ENCODE measurements at places on chromosomes 16 and 17.

- peak; percentile 86 for DNase-seq
Observed at GRCh38 chr17:77884019-77884418, 74.5 kb upstream of the TNRC6C start.

GRCh38 chr17:35313875-35314409, 59.5 kb downstream of the SLFN11 start:
- no peak for DNase-seq

DNA sequence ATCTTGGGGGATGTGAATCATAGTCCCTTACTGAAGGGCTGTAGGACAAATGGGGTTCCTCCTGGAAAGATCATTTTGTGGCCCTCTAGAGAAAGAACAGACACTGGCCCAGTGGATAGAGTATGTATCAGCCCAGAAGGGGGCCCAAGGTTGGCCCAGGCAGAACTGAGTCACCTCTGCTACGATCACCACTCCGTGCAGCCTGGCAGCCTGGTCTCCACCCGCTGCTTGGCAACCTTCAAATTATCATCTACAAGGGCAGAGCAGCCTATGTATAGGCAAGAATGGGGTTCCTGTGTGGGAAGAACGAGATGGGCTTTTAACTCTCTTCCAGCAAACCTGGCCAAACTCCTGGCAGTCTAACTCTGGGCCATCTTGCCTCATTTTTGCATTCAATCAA, 61.9 kb downstream of the GSG1L start:
- no peak for DNase-seq

GRCh38 chr16:2822158-2822495, 5.1 kb downstream of the PRSS21 start:
- DNase-seq, result no peak

- DNase-seq, result no peak
Observed at GRCh38 chr17:48456589-48456988, 26.6 kb upstream of the SKAP1 start.

- DNase-seq, result no peak
Observed at GRCh38 chr17:39606434-39607056, 1.2 kb downstream of the NEUROD2 start.

GRCh38 chr17:81154961-81155360, 10.3 kb upstream of the PVALEF start:
- DNase-seq, result no peak

DNA sequence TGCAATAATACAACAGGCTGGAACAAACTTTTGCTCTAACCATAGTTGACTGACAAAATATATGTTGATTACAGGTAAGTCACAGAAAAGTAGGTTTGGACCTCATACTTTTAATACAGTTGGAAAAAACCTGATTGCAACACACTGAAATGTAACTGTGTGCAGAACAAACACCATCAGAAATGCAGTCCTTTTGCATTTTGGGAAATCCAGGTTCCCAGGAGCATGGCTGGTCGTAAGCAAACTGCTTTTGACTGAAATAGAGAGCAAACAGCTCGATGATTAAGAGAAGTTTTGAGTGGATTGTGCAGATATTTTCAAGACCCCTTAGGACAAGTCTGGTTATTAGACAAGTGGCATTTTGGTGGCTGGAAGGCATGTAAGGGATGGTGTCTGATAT, 8.0 kb downstream of the IGF2BP1 start:
- no peak for DNase-seq

DNA sequence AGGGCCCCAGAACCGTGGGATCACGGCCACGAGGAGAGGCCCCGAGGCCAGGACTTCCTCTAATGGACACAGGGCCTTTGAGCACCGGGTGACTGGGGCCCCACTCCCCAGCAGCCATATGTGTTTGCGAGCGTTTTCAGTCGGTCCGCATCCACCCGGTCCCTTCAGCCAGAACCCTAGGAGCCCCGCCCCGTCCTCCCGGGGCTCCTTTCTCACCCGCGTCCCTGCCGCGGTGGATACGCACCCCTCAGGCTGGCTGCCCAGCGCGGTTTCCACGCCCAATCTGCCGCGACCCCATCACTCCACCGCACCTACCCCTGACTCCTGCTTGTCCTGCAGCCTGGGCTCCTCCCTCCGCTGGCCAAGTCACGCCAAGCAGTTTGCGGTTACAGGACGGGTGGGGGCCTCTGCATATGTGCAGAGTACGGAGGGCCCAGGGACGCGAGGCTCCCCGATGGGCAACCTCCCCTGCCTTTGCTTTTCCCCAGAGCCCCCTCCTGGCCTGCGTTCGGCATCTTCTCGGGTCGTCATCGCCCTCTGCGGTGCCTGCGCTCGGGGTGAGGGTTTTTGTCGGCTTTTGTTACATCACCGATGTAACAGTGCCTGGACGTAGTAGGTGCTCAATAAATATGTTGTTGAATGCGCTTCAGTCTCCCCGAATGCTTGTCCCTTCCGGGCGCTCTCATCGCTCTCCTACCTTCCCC, 1.0 kb upstream of the TTYH2 start:
- DNase-seq, result peak; percentile 56

DNA sequence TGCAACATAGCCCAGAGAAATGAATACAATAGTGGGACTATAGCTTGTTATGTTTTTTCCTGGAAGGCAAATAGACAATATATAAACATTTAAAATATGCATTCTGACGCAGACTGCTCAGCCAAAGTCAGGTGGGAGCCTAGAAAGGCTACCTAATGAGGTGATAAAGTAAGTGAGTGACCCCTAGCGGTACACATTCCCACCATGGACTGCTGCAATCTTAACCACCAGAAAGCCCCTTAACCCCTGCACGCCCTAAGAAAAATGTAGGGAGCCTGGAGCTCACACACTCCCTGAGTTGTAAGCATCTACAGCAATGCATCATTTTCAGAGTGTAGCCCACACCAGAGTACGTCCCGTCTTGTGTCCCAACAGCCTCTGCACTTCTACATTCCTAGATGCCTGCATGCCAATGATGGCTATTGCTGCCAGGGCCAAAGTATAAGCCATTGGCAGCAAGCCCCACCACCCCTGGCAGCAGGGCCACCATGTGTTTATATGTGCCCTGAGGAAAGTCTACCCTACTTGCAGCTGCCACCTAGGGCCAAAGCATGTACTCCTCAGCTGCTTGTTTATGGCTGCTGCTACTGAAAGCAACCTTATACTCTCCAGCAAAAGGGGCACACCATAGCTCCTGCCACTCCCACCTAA, 127.6 kb downstream of the KIF2B start:
- DNase-seq, result no peak

- DNase-seq, result no peak
Observed at GRCh38 chr16:50072730-50073129, 7.0 kb downstream of the HEATR3 start.

DNA sequence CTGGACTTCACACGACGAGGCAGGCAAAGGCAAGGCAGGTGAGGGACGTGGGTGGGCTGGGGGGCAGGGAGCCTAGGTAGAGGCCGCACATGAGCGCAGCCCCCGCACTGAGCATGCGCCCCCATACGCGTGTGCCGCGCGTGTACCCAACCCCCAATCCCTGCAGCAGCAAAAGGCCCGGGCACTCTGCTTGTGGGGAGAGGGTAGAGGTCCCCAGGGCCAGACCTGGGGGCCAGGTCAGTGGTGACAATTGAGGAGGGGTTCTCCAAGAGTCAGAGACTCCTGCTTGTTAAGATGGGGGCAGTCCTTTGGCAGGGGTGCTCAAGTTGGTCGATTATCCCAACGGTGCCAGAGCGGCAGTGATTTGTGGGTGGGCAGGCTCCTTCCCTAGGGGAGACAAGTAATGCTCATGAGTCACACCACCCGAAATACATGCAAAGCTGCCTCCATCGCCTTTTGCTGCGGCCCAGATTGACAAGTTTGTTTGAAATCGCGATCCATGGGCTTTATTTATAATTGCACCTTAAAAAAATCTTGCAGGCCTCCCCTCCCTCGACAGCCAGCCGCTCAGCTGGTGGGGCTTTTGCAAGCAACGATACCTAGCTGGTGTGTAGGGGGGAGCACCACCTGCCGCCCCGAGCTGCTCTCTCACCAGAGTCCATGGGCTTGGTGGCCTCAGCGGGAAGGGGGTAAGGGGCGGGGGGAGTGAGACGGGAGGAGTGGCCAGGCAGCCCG, 1.1 kb upstream of the GIT1 start:
- DNase-seq, result no peak

DNA sequence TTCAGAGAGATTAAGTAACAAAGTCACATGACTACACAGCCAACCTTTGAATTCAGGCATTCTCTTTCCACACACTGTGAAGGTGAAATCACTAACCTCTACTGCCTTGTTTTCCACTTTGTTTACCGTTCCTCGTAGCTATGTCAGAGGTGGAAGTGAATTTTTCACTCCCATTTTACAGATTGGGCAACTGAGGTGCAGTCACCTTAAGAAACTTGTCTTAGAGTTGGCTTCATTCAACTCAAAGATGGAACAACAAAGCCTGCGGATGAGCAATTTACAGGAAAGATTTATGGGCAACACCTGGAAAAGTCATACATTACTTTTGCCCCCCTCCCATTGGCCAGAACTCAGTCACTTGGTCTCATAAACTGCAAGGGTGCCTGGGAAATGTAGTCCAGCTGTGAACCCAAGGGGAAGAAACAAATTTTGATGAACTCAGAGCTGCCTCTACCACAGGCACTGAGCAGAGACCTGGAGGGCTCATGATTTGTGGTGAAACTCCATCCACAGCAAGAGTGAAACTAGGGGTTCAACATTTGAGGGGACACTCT, 784.6 kb upstream of the EEF2KMT start:
- no peak for DNase-seq

DNA sequence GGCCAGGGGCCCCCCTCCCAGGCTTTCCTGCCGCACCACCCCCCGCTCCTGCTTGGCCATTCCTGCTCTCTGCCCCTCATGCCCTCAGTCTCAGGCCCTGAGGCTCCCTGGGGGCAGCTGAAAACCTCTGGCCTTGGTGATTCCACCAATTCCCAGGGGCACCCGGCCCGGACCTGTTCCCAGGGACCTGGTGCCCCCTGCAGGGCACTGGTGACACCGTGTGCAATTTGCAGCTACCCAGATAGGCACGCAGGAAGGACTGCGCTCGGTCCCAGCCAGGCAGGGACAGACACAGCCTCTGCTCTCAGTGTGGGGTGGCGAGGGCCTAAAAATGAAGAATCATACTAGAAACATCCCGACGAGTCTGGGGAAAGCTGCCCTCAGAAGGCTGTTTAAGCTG, 13.4 kb downstream of the WFDC1 start:
- DNase-seq, result peak; percentile 16

GRCh38 chr16:79536958-79537357, 63.6 kb downstream of the MAF start:
- no peak for DNase-seq

GRCh38 chr17:50051606-50052005, 4.3 kb upstream of the ITGA3 start:
- no peak for DNase-seq

- no peak for DNase-seq
Observed at GRCh38 chr17:751269-752001, 629 bp downstream of the GEMIN4 start.

- DNase-seq, result no peak
Observed at GRCh38 chr16:35255186-35255803, 1795.9 kb downstream of the TP53TG3F start.

DNA sequence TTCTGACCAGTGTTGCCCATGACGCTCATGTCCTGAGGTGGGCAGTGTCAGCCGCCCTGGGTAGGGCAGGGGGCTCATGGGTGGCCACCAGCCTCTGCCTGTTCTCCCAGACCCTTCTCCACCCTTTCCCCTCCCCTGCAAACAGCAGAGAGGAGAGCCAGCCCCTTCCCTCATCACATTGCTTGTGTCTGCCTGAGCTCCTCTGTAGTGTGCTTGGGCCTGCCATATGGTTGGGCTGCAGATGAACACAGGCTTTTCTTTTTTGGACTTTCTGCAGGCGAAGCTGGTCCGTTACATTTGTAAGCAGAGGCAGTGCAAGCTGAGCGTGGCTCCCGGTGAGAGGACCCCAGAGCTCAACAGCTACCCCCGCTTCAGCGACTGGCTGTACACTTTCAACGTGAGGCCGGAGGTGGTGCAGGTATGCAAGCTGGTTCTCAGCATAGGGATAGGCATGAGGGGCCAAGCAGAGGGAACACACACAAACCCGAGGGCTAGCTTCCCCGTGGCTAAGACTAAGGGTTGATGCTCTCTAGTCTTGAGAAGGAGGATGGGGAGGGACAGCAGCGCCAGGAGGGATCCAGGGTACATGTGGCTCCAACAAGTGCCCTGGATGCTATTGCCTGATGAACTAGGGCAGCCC, 80.6 kb upstream of the LGALS9 start:
- no peak for DNase-seq

GRCh38 chr17:2390199-2390836, 10.5 kb downstream of the MNT start:
- DNase-seq, result no peak

DNA sequence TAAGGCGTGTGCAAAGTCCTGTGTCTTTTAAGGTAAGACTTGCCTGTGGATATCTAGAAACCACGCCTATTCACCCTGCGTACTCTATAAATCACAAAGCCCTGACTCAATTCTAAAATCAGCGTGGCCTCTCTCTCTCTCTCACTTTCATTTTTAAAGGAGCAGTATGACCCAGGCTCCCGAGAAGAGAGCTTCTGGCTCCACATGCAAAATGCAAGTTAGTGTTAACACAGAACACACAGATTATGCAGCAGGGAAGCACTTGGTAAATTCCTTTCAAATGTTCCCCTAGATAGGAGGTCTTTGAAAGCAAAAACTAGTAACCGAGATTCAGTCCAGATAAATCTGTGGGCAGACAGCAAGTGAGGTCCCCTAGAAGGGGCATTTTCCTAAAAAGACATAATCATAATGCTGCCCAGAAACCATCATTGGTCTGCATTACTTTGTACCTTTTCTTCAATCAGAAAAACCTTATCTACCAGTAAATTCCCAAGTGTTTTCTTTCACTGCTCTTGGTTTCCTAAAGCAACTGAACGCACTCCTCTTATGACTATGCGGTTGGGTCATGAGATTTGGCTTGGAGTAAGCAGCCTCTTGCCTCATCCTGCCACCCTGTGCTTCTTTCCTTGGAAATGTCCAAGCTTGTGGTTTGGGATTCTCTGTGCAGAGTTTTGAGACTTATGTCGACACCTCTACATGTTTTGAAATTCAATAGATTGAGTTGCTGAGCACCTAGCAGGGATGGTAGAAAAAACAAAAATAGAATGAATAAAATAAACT, 31.7 kb upstream of the KCNJ2 start:
- peak; percentile 69 for DNase-seq

DNA sequence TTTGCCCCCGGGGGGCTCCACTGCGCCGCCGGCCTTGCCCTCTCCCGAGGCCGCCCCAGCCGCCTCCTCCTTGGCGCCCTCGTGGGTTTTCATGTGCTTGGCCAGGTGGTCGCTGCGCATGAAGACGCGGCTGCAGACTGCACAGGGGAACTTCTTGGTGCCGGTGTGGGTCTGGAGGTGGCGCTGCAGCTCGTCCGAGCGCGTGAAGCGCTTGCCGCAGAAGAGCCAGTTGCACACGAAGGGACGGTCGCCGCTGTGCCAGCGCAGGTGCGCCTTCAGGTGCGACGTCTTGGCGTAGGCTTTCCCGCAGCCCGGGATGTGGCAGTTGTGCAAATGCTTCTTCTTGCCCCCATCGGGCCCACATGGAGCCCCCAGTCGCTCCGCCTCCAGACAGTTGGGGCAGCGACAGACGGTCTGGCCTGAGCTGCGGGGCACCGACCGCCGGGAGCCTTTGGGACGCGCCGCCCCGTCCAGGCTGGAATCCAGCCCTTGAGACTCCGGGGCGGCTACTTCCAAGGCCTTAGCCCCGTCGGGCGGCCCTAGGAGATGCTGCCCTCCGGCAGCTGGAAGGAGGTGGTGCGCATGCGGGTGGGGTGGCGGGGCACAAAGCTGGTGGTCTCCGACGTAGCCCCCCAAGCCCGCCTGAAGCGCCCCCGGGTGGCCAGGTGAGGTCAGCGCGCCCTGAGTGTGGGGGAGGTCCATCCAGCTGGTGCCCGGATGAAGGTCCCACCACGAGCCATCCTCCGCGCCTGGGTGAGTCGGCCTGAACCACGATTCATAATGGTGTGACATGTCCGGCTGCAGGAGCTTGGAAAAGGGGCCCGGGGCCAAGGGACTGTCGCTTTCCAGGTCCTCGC, 3.4 kb downstream of the SP6 start:
- no peak for DNase-seq

Measured in midbrain (tissue), 1 donor.